ENCODE measurements at places on chromosomes 16 and 17. TPM values are rescaled to one million over a fixed set of nuclear protein-coding genes. Genes with fewer than 3 reads are reported as not detected.

- DNase-seq = no peak
Measured at GRCh38 chr16:49890876-49891275, 35.0 kb upstream of the ZNF423 start.

DNA sequence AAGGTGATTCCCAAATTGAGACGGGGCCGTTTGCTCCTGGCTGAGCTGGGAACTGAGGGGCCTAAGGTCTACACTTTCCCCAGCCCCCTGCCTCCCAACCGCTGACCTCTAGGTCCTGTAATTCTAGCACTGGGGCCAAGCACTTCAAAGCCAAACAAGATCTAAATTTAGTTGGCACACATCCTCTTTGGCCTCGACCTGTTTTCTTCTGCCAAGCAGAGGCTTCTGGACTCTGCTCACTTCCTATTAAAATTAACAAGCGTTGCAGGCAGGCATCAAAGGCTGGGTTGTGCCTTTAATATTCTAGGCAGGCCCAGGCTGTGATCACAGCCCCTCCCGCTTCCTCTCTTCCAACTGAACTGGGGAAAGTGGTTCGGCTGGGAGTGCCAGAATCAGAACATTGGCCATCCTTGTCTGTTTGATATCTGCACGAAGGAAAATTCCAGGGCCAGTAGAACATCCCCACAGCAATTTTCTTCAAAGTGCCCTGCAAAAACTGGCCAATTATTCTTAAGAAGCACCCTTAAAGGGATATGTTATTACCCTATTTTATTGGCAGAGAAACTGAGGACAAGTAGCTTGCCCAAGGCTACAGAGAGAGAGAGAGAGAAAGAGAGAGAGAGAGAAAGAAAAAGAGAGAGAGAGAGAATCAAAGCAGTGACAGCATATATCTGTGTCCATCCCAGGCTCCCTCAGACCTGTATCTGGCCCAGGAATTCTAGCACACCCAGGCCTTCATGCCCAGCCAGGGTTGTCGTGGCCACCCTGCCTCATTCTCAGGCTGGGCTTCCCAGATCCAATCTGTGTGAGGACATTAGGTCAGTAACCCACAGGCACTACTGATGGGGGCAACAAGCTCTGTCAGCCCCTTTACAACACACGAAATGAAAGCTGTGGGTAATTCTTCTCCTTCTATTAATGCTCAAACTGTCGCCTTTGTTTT lies 12.8 kb upstream of the MT4 start:
- DNase-seq = no peak

DNA sequence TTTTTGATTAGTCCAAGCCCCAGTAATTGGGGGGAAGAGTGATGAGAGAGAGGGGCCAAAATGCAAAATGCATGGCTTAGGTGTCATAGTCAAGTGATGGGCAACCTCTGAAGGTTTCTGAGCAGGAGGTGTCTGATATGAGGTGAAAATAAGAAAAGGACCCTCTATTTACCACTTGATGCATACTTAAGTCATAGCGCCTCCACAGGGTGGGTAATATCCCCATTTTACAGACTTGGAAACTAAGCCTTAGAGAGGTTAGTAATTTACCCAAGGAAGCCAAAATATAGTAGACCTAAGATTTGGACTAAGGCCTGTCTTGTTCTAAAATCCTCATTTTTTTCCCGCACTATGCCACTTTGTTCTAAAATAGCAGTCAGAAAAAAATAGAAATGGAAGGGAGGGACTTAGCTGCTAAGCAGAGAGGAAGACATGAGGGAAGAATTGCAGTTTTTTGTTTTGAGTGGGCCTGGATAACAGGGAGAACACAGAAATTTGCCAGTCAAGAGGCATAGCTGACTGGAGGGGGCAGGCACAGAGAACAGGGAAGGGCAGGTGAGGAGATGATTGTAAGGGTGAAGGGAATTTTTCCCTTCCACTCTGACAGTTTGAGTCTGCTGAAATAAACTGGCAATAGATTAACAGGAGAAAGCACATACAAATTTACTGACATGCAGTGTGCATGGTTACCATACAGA lies 2.3 kb upstream of the GRB2 start:
- no peak for DNase-seq

DNA sequence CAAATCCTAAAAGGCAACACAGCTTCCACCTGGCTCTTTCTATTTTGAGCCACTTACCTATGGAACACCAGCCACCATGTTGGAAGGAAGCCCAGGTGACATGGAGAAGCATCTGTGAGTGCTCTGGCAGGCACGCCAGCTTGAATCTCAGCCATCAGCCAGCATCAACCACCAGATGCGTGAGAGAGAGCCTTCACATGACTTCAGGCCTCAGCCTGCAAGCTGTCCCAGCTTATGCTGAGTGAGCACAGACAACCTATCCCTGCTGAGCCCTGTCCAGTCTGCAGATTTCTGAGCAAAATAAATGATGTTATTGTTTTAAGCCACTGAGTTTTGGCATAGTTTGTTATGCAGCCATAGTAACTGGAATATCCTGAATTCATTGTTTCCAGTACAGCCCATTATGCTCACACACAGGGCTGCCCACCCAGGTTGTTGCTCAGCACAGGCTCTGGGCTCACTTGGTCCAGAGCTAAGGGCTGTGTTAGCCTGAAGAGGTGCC lies 35.1 kb downstream of the TMEM238L start:
- DNase-seq = no peak

GRCh38 chr17:82235775-82236141 lies 6.9 kb downstream of the SLC16A3 start:
- no peak for DNase-seq

DNA sequence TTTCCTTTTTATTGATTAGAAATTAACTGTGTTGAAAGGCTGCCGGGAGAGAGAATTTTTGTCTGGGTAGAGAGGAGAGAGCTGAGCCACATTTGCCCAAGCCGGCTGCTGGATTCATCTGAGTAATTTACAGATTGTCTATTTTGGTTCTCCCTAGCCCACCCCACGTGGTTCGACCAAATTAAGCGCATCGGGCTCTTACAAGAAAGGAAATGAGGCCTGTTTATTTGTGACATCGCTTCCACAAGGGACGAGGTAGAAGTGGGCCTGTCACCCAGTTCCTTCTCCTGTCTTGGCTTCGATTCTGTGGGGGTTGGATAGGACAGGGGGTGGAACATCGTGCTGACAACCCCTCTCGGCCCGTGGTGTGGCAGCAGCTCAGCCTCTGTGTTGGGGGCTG lies 42.9 kb downstream of the SYT17 start:
- DNase-seq = no peak

DNA sequence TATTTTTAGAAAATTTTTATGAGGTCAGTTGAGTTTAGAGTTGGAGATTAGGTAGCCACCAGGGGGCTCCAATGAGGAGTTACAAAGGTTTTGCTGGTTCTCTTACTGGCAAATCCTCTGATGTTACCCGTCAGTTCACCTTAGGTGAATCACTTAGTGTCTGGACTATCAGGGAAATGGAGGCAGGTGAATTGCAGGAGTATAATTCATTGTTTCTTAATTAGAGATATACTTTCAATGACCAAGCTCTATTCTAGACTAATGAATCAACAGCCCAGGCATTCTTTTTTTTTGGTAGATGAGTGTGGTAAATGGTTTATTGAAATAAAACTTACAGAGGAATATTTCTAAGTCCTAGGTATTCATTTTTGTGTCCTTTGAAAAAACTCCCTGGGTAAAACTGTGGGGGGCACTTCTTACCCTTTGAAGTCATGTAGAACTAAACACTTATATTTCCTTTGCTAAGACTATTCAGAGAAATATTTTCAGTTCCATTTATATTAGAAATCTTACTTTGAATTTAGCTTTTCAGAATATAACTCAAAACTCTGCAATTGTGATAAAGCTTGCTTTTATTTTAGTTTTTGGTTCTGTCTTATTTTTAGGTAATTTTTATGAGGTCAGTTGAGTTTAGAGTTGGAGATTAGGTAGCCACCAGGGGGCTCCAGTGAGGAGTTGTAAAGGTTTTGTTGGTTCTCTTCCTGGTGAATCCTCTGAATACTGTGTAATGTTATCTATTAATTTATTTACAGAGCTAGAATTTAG lies 17.7 kb downstream of the PSMD11 start:
- DNase-seq = peak; percentile 60

GRCh38 chr17:50212121-50212843 lies 10.9 kb upstream of the COL1A1 start:
- peak; percentile 53 for DNase-seq

SPATA32 gene
- not detected for total RNA-seq

LPCAT2 gene
- 11.5 TPM for total RNA-seq

- DNase-seq = no peak
Measured at GRCh38 chr17:43655693-43656255, 5.9 kb downstream of the MEOX1 start.

- DNase-seq = no peak
Measured at GRCh38 chr17:14428648-14429029, 127.8 kb downstream of the HS3ST3B1 start.

KRT15 gene
- total RNA-seq = 10.9 TPM

CA4 gene
- not detected for total RNA-seq

GRCh38 chr17:82097184-82097918 lies 685 bp downstream of the FASN start:
- DNase-seq = no peak

THRA gene
- 12.6 TPM for total RNA-seq

DNA sequence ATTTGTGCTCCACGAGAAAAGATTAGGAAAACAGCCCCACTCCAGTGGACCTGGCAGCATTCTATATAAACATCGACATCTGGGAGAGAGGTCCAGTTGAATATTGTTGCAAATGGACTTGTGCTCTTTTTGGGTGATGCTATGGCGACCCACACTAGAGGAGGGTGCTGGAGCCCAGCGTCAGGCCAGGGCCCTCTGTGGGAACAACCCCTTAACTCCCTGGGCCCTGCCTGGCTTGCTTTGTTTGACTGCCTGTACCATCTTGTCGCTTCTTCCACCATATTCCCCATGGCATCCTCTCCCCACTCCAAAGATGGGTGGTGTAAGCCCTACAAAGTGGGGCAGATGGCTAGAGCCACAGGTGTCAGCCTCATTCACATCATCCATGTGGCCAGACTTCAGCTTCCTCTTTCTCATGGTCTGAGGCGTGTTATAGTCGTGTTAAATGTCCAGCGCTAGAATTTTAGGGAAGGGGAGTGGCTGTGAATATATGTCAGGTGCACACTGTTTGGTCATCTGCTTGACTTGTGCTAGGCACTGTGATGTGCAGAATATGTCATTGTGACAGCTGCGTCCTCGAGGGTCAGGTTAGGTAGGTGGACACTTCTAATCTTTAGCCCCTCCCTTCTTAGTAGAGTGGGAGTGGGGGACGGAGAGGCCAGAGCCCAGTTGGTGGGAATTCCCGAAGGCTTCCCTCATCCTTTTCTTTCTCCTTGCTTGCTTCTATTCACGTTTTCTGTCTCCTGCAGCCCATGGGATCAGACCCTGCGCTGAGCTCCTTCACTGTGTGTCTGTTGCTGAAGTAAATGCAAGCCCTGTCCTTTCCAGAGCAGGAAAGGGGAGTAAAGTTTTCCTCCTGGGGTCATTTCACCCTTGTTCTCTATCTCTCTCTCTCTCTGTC lies 49.8 kb downstream of the MPRIP start:
- DNase-seq = no peak
